HEK293T (cell line): ENCODE measurements at places on chromosomes 6 and 20.

DNA sequence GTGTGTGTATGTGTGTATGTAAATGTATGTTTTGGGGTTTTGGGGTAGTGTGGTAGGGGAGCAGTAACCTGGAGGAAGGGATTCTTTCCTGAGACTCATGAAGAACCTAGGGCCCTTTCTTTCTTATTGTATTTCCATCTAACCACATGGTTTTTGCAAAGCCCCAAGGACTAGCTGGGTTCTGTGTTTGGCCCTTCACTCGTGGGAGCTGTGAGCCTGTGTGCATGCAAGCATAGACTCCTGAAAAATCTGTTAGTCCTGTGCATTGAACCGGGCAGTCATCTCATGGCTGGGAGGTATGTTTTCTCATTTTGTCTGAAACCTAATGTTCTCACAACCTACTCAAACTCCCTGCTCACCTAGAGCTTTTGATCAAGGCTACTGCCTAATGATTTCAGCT is 219.1 kb downstream of the PHACTR1 start:
- no peak for DNase-seq

GRCh38 chr6:145087034-145087433 is 648.3 kb downstream of the EPM2A start:
- DNase-seq = no peak

DNA sequence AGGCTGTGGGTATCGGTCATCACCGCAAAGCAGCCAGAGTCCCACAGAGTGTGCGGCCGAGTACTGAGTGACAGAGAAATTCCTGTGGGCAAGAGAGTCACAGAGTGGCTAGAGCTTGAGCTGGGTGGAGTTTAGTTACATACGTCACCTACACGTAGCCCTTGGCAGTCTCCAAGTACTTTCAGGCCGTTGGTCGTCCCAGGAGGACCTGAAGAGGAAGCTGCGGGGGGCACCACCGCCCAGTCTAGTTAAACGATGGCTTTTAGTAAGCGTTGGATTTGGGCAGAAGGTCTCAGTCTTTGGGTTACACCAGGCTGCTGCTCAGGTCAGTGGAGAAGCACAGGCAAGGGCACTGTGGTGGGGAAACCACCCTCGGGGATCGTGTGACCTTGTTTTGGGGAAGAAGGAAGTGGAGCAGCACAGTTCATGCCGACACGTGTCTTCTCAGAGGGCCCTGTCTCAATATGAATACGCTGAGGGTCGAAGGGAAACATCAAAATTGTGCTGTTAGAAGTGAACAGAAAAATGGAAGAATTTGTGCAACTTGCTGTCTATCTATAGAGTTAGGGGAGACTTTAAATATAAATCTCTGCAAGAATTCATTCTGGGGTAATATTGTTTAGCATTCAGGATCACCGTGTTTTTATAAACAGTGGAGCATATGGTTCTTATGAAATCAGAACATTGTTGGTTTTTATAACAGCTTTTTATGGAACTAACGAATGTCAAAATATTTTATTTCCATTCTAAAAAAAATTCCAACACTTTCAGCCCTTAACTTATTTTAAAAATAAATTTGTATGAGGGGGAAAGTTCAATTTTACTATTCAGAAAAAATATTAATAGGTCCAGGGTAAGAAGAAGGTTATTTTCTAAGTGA is 28.6 kb downstream of the KIF25 start:
- DNase-seq = peak; percentile 68

GRCh38 chr20:58976061-58976730 is 4.9 kb upstream of the NELFCD start:
- DNase-seq = no peak

DNA sequence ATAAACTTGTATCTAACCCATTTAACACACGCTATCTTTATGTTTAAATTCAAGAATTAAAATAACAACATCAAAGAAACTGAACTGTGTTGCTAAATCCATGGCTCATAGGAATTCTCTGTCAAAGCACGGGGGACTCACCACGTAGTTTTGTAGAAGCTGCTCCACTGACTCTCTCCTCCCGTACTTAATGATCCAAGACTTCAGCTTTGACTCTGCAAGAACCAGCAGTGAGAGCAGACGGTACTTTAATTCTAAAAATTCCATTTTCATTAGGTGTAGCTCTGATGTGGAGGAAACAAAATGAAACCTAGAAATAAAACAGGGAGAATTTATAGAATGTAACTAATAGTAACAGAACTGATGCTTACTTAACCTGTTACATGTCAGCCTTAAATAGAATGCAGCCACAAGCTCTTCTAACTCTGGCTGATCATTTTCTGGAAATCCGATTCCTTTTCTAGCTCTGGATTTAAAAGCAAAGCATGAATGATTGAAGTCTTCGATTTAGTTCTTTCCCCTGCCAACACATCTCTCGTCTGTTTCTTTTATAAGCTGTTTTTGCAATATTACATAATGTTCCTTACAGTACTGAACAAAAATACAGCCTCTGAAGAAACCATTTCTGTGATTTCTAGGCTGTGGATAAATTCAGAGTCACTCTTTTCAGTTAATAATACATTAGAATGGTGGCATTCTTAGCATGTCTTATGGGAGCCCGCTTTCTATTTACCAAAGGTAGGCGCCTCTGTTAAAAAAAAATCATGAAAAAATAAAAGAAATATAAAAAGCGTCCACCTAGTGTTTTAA is 165.5 kb downstream of the SYNE1 start:
- peak; percentile 25 for DNase-seq

DNA sequence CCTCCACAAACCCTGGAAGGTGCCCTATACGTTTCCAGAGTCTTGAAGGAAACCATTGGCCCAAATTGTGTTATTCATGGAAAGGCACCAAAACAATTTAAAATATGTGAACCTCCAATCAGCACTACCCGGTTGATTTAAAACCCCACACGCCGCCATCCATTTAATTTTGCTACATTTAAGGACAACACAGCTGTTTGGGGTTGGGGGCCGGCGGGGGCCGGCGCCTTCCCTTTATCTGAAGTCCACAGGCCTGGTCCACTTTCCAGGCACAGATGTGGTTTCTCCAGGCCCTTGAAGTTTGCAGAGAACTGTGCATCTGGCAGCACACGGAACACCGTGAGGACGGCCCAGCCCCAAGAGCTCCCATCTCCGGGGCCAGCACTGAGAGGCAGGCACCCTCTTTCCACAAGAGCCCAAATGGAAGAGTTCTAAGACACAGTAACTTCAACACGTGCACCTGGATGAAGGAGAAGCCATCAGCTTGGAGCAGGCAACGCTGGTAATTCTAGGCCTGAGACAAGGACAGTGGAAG is 16.8 kb upstream of the FRMD1 start:
- no peak for DNase-seq
